ENCODE measurements at places on chromosomes 16 and 17.

- DNase-seq = peak; percentile 75
These were observed 4.5 kb upstream of the TMEM92 start for GRCh38 chr17:50269477-50270434.

- DNase-seq = no peak
These were observed 43.8 kb downstream of the SOCS1 start for GRCh38 chr16:11211977-11212797.

DNA sequence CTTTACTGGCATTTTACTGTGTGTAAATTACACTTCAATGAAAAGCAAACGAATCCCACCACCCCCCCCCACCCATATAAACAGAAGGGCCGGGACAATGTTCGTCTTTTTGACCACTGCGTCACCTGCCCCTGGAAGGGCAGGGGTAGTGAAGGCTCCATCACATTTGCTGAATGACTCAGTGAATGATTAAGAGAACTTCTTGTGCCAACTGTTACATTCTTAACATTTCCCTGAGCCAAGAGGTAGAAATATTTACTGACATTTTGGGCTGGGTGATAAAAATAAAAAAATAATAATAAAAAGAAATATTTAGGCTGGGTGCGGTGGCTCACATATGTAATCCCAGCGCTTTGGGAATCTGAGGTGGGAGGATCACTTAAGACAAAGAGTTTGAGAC lies 24.1 kb downstream of the C16orf96 start:
- no peak for DNase-seq

DNA sequence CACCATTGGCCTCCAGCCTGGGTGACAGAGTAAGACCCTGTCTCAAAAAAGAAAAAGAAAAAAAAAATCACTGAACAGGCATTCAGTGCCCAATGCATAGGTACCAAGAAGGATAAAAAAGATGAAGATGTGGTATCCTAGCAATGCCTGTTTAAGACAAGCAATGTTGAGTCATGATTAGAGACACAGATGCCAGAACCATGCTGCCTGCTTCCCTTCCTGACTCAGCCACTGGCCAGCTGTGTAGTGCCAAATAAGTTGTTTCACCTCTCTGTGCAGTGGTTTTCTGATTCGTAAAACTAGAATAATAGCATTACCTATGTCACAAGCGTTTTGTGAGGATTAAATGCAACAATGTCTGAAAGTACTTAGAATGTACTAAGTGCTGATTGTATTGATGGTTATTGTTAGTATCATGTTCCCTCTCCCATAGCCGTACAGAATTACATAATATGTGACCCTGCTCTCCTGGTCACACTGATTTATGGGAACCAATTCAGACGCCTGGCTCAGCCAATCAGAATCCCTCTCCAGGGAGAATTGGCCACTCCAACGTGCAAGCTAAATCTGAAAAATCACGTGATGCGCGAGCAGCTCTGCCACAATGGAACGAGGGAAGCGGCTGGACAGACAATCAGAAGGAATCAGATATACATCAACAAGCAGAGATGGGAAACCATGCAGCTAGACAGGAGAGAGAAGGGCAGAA lies 241.9 kb downstream of the SLC39A11 start:
- DNase-seq = no peak

DNA sequence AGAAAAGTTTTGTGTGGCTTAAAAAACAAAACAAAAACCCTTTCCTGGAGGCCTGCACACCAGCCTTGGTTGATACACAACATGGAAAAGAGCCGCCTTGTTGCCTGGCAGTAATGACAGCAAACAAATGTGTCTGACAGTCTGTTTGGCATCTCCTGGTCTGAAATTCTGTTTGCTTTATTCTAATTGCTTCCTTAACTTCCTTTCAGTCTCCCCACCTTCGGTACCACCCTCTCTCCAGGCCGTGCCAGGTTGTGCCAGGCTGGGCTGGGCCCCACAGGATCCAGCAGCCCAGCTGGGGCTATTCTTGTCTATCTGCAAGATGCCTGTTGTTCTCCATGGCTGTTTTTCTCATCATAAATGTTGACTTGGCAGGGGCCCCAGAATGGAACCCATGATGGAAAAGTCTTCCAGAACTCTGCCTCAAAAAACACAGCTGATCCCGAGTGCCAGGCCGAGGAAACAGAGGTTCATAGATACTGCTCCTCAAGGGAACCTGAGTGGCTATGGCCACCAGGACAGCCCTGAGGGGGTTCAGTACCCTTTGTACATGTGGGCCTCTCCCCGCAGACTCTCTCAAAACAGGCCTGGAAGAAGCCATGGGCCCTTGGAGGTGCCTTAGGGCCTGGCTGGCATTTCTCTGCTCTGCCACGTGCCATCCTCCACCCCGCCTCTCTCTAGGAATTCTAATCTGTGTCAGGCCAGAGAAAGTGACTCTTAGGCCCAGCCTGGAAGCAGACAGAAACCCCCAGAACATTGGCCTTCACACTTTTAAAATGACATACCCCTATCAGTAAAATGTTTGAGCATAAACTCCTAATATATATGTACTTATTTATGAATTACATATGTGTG lies 50.5 kb downstream of the YPEL2 start:
- DNase-seq = no peak

DNA sequence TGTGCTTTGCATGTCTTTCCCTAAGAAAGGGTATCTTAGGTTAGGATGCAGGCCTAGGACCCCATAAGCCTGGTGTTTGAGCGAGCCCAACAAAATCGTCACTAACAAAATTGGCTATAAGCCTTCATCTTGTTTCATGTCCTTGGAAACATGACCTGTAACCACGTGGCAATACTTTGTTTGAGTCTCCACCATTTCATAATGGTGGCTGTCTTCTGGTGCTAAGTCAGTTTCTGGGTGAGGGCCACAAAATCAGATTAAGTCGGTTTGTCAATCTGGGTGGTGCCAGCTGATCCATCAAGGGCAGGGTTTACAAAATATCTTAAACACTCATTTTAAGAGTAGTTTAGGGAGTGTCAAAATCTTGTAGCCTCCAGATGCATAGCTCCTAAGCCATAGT lies 33.0 kb downstream of the C16orf54 start:
- DNase-seq = no peak

DNA sequence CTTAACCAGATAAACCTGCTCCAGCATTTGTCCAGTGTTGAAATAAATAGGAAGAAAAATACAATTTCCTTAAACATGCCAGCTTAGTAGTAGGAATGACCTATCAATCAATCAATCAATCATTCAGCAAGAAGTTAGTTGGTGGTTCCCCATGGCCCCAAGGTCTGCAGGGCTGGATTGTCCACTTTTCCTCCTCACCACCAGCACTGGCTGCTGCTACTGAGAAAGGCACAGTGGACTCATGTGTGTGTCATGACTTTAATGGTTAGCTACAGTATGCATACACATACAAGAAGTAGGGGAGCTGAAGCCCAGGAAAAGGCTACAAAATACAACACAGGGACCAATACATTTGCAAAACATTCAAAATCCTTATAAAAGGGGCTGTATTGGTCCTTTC lies 4.4 kb downstream of the SETD6 start:
- DNase-seq = no peak

DNA sequence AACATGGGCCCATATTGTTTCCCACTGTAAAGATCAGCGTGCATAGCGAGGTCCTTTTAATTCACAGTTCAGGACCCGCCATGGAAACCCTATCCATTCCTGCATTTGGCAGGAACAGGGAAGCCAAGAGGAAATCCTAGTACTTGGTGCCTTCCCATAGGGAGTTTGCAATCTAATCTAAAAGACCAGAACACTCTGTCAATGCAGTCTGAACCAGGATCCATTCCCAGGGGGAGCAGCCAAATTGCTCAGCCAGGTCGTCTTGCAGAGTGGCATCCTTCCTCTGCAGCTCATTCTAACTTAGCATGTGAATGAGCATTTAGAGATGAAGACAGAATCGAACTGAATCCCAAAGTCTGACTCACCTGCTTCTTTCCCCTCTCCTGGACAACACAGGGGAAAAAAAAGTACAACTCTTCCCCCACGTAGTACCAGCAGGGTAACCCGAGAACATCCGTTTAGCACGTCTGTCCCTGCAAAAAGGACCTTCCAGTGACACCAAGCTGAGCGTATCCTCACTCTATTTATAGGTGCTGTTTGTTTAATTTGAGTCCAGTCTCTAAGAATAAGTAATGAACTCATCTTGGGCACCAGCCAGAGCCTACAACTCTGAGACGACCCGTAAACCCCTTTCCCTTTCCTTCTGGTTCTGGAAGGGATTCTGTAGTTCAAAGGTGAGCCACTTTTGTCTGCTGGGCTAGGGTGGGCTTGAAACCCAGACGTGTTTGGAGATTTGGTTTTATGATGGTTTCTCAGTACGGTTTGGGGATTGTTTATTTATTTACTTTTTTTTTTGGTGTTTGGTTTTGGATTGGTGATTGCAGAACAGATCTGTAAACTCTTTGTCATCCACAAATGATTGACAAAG lies 74.5 kb downstream of the ERCC4 start:
- no peak for DNase-seq

- no peak for DNase-seq
These were observed at the start of gene SLC6A2 for GRCh38 chr16:55655897-55656681. Gene SLC6A2, plus strand, starts transcription at chr16:55655988. Its CDS starts 707 bp downstream, at chr16:55656695.

DNA sequence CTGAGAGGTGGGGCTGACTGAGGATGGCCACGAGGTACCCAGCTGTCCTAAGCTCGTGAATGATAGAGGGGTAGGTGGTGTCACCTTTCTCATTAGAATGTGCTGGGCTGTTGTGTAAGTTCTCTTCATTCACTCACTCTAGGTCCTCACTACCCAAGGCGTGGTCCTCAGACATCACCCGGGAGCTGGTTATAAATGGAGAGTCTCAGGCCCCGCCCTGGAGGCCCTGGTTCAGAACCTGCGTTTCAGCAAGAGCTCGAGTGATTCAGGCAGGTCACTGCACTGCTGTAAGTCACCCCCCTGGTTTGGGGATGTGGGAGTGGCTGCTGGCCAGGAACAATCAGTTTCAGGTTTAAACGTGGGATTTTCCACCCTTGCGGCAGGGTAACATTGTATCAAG lies 139.8 kb downstream of the FOXL1 start:
- DNase-seq = no peak

- DNase-seq = no peak
These were observed 18.5 kb upstream of the SLC35G3 start for GRCh38 chr17:35212668-35213067.

All from T-helper 2 cell (primary cell).